Occipital lobe (tissue), 3 donors: ENCODE measurements at places on chromosomes 2 and 18. TPM values are rescaled to one million over a fixed set of nuclear protein-coding genes. Genes with fewer than 3 reads are reported as not detected.

GRCh38 chr2:203669820-203670219, 36.6 kb upstream of the CD28 start:
- DNase-seq: no peak

DNA sequence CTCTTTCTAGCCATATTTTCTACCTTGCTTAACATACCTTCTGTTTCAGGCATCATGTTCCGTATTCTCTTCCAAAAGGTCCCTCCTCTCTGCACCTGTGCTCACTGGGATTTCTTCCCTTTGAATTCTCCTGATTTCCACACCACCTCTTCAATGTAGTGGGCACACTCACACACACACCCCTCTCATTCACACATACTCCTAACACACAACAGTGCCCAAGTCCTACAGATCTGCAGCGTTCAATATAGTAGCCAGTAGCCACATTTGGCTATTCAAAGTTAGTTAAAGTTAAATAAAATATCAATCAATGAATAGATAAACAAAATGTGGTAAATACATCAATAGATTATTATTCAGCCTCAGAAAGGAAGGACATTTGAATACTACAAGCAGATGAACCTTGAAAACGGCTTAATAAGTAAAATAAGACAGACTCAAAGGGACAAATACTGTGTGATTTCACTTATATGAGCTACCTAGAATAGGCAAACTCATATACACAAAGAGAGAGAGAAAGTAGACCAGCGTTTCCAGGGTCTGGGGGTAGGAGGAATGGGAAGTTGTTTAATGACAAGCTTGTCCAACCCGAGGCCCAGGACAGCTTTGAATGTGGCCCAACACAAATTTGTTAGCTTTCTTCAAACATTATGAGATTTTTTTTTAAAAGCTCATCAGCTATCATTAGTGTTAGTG, 34.4 kb downstream of the MYCN start:
- DNase-seq: no peak

GRCh38 chr2:80377071-80377470, 72.5 kb upstream of the LRRTM1 start:
- DNase-seq: no peak

- DNase-seq: peak; percentile 72
Observed at GRCh38 chr2:202376460-202377206, 506 bp downstream of the BMPR2 start.

Gene RNU2-63P
- total RNA-seq: not detected

Gene FBXO41
- 27.0 TPM for total RNA-seq

Gene KATNAL2
- total RNA-seq: 2.0 TPM

Gene NPAS2
- 7.2 TPM for total RNA-seq

- DNase-seq: no peak
Observed at GRCh38 chr2:64934530-64934929, 54.7 kb upstream of the SLC1A4 start.

DNA sequence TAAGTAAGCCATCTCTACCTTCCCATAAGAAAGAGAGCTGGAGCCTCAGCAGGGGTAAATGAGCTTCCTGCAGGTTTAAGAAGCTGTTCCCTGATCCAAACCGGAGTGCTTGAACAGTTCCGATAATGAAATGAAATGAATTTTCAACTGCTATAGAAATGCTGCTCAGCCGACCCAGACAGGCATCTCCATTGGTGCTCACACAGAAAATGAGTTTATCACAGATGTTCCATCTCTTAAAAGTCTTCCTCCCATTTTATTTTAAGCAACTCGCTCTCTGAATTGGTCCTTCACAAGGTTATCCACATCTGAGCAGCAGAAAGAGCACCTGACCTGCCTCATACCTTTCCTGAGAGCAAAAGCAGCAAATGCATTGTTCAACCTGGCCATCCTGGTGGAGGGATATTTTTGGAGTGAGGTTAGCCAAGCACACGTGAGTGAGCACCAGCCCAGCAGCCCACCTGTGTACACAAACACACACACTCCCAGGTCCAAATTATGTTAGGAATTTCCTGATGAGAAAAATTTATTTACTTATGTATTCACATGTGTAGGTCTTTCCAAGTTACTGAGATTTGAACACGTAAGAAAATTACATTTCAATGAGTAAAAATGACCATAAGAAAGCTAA, 42.2 kb upstream of the CCDC68 start:
- DNase-seq: no peak

Gene SOX11
- total RNA-seq: 413 TPM

Gene DPYSL5
- 128 TPM for total RNA-seq
